ENCODE measurements at places on chromosomes 13 and 19.

- no peak for DNase-seq
Measured at GRCh38 chr13:45205124-45205523, 4.3 kb upstream of the KCTD4 start.

- no peak for DNase-seq
Measured at GRCh38 chr13:111281751-111282311, 38.6 kb upstream of the TEX29 start.

DNA sequence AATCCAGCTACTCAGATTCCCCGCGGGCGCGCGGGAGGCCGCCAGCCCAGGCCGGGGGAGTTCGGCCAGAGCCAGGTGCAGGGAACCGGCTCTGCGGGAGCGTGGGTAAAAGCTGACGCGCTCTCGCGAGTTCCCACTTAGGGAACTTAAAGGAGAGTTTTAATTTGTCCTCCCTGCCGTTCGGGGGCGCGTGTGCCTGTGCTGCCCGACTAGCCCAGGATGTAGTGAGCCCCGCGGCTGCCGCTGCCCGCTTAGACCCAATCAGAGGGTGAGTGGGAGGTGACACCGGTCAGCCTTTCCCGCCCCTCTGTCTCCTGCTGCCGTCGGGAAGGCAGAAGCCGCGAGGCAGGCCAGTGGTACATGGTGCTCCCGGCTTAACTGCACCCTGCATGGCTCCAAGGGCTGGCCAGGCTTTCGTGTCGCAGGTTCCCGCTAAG, 36.0 kb upstream of the NEK3 start:
- DNase-seq: peak; percentile 24

DNA sequence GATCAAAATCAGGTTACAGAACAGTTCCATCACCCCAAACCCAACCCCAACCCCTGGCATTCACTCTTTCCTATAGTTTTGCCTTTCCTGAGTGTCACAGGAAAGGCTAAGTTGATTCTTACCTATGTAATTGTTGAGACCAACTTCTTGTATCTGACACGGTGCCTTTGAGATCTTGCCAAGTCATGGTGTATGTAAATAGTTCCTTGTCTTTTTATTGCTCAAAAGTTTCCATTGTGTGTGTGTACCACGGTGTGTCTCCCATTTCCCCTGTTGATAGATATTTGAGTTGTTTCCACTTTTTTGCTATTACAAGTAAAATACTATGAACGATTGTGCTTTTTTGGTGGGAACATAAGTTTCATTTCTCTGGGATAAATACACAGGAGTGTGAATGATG, 3.3 kb upstream of the IGFL2 start:
- DNase-seq: no peak

DNA sequence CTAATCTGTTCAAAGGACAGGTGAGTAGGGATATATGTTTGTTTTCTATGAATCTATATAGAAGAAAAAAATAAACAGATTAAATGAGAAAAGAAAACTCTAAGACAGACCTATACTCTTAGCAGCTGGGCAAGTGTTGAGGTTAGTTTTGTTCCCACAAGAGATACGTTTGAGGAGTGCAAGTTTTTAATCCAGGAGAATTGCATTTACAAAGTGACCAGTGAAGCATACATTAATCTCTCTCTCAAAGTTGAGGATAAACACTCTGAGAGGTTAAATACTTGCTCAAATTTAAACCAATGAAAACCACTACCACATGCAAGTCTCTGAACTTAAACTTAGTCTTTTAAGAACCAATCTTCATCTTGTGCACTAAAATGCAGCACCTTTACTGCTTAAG, 930.5 kb upstream of the MIR17HG start:
- no peak for DNase-seq

DNA sequence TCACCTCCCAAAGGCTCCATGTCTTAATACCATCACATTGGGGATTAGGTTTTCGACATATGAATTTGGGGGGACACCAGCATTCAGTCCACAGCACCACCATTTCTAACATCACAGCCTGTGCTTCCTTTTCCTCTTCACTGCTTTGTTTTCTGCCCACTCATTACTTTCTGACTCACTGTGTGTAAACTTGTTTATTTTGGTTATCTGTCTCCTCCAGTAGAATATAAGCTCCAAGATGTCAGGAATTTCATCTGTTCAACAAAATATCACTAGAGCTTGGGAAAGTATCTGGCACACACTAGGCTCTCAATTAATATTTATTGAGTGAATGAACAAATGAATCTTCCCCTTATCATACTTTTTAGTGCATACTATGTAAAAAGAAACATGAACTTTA, 152.0 kb downstream of the NUFIP1 start:
- DNase-seq: no peak

DNA sequence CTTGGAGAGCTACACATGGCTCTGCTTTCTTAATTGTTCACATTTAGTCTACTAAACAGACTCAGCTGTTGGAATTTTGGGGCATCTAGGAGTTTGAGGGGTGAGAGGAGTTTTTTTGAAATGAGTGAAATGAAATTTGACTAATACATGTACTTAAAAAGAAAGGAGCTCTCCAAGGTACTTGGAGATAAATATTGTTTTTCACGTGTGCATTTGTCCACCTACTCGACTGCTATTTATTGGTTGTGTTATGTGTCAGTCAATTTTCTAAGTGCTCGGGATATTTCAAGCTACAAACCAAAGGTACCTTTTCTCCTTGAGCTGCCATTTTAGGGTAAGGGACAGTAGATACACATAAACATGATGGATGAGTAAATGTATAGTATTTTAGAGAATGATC, 697.0 kb downstream of the LIG4 start:
- no peak for DNase-seq

- no peak for DNase-seq
Measured at GRCh38 chr13:111324736-111325135, 4.3 kb downstream of the TEX29 start.

GRCh38 chr13:99941086-99941485, 30.5 kb downstream of the ZIC5 start:
- DNase-seq: no peak

GRCh38 chr19:48458016-48458415, 2.6 kb downstream of the KCNJ14 start:
- DNase-seq: no peak

DNA sequence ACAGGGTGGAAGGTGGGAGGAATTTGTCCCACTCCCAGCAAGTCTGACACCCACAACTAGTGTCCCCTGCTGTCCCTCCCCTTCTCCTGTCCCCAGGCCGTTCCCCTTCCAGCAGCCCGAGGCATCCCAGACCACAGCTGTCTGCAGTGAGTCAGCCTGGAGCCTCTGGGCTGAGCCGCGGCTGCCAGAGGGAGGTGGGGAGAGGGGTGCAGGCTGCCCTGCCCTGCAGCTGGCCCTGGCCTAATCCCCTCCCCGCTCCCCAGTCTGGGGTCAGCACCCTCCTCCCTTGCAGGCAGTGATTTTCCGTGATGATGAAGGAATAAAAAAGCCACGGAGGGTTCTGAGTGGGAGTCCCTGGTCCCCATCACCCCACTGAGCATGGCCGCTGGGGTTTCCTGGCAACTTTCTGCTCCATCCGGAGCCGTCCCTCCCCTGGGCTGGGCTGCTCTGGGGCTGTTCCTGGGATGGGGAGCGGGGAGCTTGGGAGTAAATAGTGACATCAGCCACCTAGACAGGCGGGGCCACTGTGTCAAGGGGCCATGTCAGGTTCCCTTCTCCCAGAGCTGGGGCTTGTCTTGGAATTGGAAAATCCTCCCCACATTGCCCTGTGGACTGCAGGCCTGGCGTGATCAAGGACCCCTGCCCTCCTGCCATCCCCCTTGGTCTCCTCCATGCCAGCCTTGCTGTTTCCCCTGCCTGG, 16.8 kb downstream of the SPC24 start:
- no peak for DNase-seq

DNA sequence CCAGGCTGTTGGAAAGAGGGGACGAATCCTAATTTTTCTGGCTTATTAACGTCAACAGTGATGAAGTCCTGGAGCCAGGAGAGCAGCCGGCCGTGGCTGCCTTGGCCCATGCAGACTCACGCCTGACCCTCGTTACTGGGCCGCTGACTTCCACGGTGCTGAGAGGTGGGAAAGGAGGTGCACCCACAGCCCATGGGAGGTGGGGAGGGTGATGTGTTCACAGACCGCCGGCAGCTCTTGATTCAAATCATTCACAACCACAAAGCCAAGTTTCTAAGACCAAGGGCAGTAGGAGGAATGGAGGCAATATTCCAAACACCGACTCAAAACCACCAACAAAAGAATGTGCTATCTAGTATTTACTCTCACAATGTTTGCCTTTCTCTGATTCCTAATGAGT, 24.3 kb downstream of the COL4A2 start:
- no peak for DNase-seq

DNA sequence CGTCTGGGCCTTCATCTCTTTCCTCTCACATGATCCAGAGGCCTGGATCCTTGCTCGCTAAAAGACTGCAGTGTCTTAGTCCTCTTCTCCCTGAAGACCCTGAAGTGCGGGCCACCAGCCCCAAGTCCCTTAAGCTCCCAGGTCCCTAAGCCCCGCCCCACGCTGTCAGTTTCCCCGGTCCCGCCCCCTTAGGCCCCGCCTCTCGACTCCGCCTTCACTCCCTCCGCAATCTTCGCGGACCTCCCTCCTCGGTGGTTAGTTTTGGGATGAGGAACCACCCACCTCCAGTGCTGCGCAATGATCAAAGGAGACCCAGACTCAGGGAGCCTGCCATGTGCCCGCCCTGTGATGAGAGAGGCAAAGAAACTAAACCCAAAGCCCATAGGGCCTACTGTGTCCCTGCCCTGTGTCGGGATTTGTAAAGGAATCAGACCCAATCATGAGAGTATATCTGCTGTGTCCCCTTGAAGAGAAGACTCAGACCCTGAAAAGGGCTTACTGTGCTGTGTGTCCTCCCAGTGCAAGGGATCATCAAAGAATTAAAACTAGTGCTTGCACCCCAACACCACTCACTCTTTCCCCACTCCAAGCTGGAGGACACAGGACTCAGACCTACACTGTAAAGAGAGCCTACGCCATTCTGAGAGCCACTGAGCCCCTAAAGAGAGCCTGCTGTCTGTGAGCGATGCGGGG, 3.0 kb upstream of the COX6B1 start:
- peak; percentile 19 for DNase-seq

DNA sequence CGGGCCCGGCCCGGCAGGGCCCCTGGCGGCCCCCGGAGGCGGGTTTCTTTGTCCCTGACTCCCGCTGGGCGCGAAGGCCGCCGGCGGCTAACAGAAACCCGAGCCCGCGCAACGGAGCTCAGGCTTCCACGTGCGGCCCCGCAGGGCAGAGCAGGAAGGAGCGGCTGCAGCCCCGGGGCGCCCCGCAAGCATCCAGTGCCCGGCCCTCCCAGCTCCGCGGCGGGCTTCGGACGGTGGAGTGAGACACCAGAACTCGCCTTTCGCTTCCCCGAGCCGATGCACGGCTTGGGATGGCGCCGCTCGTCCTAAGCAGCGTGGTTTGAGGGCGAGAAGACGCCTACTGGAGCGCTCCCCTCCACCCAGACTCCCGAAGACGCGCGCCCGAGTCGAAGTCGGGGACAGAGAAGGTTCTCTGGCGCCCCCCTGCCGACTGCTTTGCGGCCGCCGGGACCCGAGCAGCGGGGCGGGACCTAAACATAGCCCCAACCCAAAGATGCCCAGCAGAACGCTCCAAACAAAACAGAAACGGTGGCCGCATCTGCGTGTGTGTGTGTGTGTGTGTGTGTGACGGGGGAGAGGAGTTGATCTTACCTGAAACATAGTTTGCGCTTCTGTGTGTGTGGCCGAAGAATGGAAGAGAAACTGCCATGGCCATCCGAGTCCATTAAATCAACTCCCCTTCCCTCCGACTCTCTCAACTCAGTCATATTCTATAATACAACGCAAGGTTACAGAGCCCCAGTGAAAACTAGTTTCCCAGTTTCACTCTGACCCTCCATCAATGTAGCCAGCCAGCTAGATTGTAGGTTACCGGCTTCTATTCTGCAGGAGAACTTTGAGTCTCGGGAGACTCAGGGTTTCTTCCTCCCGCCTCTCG, 629 bp upstream of the FGF9 start:
- DNase-seq: no peak

DNA sequence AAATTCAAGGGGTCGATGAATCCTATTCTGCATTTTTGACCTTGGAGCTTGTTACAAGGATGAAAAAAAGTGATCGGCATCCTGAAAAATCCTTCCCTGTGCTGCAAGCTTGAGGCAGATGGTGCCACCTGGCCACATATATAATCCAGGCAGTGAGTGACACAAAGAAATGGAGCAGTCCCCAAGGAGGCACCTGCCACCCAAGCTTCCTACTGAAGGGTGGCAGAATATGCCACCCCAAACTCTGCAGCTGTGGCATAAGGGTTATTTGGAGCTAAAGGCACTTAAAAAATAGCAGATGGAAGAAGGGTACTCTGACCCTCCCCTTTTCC, 15.4 kb downstream of the TMEM272 start:
- no peak for DNase-seq

DNA sequence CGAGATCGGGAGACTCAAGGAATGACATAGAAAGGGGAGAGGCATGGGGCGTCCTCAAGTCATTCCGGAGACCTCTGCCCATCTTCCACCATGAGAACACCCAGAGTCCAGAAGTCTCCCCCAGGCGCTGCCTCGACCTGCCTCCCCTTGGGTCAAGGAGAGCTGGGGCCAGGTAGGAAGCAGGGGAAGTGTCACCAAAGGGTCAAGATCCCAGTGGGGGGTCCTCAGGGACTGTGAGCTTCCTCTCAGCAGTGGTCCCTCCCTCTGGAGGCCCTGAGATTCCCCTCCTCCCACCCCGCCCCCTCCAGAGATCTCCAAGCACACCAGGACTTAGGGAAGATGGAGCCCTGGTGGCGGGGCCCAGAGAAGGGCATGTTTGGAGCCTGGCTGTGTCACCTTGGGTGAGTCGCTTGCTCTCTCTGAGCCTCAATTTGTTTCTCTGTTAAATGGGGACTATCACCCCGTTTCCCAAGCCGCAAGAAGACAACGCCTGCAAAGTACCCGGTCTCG, 919 bp downstream of the DACT3 start:
- DNase-seq: no peak

DNA sequence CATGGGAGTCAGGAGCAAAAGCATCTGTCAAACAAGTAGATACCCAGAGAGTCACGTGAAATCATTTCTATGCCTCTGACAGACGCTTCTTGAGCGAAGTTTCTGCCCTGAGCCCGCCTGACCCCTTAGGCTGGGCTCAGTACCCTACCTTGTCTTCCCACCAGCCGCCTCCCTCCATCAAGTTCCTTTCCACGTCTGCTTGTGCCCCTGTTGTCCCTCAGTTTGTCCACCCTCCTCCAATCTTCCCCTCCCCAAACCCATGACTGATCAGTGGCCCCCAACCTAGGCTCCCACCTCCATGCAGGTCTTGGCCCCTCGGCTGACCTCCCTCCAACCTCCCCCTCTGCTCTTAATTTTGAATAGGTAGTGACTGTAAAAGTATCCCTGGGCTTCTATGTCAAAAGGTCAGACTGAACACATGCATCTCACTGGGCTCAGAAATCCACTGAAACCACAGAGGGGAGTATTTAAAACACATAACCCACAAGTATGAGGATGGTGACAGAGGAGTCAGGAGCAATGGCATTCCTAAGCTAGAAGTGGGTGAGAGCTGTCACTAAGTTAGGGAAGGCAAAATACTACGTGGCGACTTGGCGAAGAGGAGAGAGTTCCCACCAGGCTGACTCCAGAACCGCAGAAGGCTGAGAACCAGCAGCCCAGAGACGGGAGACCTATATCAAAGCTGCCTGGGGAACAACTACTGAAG, 1.7 kb upstream of the ZNF446 start:
- DNase-seq: no peak

All from stimulated activated CD4-positive, alpha-beta T cell treated with anti-CD3 and anti-CD28 coated beads, TNF-alpha, amount 100 ng/mL, for 1 hour (primary cell).